ENCODE measurements at places on chromosomes 4 and X.

GRCh38 chrX:136032370-136032769 is 47.1 kb downstream of the SLC9A6 start:
- DNase-seq: no peak

GRCh38 chr4:74793757-74794381 is 454 bp downstream of the BTC start:
- DNase-seq: no peak

DNA sequence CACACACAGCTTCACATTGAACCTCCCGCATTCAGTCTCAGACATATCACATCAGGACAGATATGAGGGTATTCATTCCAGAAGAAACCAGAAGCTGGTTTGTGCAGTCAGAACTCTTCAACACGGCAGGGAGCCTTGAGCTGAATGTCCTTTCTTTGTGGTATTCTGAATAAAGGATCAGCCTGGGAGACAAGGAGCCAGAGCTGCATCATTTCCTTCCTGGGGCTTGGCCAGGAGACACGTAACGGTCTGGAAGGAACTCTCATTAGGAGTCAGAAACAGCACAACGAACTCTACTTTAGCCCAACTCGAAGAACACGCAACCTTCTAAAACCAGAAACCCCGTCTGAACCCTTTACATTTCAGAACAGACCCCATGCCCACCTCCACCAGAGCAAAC is 46.4 kb downstream of the KDR start:
- no peak for DNase-seq

- DNase-seq: peak; percentile 2
Observed at GRCh38 chrX:44675362-44676024, 132.8 kb upstream of the FUNDC1 start.

DNA sequence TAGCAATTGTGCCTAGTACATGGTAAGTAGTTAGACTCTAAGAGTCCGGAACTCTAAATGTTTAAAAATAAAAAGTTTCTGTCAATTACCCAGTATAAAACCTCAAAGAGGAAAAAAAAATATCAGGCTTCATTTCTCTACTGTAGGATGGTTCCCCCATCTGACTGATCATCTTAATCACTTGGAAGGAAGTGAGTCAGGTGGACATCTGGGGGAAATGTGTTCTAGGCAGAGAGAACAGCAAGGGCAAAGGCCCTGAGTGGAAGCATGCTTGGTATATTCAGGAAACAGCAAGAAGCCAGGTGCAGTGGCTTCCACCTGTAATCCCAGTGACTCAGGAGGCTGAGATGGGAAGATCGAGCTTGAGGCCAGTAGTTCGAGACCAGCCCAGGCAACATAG is 2.9 kb upstream of the EIF1AX start:
- DNase-seq: no peak

- DNase-seq: no peak
Observed at GRCh38 chrX:36867143-36867542, 141.0 kb upstream of the FAM47C start.

GRCh38 chr4:2829933-2830451 is 13.7 kb upstream of the ADD1 start:
- no peak for DNase-seq

- DNase-seq: no peak
Observed at GRCh38 chr4:140955641-140956040, 177.6 kb downstream of the RNF150 start.

DNA sequence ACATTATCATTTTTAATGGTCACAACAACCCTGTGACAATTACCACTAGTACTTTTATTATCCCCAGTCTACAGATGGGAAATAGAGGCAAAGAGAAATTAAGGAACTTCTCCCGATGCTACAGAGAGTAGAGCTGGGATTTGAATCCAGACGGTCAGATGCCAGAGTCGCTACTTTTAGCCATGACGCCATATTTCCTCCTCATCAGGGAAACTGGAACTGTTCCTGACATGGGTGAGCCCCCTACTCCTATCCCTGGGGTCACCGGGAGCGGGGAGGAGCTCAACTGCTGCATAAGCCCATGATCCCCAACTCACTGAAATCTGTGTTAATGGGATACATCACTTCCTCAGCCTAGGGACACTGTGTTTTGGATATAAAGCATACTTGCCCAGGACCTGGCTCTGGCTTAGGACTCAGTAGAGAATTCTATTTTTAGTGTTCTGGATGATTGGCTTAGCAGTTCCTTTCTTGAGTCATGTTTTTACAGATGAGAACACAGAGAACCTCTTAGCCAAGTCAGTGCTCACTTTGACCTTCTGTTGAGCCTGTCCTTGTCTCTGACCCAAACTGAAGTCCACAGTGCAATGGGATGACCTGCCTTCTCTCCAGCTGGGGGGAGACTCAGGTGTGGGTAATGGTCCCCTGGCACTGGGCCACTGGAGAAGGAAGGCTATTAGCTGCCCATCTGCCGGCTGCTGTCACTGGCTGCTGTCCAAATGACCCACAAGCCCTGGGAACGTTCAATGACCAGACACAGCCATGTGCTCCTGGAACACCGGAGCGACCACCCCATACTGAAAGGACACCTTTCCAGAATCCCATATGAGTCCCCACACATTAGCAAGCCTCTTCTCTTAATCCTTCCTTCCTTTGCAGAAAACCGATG is 90.8 kb upstream of the SHISA3 start:
- DNase-seq: no peak

DNA sequence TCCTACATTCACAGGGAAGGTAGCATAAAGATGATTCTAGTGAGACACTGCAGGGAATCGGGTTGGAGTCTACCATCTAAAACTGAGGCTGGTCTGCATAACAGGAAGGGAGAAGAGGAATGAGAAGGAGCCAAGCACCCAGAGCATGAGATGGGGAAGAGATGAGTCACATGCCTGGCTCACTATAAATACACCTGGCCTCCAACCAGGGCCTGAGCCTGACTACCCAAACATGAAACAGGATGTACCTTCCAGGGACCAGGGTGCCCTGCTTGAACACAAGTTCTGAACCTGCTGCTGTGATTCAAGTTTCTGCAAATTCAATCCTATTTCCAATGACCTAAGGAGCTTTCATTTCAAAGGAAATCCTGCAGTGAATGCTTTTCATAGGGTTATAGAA is 24.9 kb downstream of the CD99L2 start:
- no peak for DNase-seq

- DNase-seq: no peak
Observed at GRCh38 chrX:109475174-109475891, 6.6 kb downstream of the GUCY2F start.

- DNase-seq: no peak
Observed at GRCh38 chr4:186342582-186342981, 76.6 kb downstream of the F11 start.

DNA sequence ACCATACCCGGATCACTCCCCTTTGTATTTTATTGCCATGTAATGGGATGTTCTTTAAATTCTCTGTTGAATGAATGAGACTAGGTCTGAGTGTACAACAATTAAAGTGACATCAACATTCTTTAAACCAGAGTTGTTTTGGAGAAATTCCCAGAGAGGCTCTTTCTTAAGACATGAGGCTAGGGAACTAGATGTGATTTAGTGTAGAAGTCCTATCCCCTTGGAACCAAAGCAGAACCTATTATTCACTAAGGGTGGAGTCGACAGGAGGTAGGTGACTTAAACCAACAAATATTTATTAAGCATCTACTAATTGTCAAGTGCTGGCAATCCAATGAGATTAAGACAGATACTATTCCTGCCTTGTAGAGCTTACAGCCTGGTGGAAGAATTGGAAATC is 1.7 kb downstream of the EIF1AX start:
- no peak for DNase-seq

GRCh38 chrX:120647127-120647526 is 17.3 kb upstream of the C1GALT1C1 start:
- no peak for DNase-seq

DNA sequence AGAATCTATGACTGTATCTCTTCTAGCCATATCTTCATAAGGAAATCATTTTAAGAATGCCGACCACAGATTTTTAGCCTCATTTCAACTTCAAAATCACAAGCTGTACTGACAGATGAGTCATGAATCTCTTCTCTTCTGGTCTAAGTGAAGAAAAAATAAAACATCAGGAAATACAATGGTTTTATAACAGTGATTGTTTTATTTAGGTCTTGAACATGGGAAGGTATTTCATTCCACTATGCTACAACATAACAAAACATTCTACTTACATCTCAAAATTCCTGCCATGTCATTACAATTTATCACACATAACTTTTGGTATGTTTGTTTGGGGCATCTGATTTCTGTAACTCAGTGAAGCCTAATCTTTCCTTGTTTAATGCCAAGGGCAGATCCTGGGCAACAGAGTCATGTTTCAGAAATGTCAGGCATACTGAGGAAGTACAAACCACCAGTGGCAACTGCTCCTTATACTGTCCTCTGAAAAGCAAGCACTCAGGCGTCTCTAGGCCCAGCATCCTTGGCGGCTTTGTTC is 325.0 kb downstream of the PDHA2 start:
- no peak for DNase-seq

DNA sequence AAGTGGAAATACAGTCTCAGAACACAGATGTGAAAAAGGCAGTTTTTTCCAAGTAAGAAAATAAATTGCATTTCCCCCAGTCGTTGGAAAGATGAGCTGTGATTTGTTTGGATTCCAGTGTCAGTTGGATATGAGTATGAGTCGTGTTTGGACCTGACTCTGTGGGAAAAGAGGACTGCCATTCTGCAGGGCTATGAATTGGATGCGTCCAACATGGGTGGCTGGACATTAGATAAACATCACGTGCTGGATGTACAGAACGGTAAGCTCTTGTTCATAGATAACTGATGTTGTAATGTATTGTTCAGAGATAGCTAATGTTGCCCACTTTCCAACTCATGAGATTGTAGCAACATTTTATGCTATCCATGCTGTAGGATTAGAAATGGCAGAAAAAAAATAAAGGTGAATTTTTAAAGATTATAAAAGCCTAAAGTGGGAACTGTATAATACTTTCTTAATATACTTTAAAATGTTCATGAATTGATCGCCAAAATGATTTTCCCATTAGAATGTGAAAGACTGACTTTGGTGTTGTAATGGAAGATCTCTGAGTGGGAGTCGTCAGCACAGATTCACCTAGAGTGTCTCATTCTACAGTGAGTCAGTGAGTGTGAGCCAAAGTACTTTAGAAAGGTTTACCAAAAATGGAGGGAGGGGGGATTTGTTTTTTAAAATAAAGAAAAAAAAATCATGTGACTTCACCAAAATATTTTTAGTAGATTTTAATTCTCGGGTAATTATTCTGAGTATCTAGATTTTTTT is 178.7 kb downstream of the DCTD start:
- DNase-seq: no peak

GRCh38 chr4:164871673-164872072 is 5.3 kb upstream of the APELA start:
- no peak for DNase-seq

DNA sequence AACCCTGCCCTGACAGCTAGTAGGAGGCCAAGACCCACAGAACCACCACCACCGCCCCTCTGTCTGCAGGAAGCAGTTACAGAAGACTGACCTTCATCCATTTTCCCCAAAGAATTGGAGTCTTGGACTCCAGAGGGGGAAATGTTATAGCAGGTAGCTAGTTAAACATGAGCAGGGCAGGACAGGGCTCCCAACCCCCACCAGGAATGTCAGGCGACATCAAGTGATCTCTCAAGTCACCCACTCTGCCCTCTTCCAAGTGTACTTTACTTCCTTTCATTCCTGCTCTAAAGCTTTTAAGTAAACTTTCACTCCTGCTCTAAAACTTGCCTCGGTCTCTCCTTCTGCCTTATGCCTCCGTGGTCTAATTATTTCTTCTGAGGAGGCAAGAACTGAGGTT is 17.1 kb upstream of the AADAT start:
- no peak for DNase-seq

DNA sequence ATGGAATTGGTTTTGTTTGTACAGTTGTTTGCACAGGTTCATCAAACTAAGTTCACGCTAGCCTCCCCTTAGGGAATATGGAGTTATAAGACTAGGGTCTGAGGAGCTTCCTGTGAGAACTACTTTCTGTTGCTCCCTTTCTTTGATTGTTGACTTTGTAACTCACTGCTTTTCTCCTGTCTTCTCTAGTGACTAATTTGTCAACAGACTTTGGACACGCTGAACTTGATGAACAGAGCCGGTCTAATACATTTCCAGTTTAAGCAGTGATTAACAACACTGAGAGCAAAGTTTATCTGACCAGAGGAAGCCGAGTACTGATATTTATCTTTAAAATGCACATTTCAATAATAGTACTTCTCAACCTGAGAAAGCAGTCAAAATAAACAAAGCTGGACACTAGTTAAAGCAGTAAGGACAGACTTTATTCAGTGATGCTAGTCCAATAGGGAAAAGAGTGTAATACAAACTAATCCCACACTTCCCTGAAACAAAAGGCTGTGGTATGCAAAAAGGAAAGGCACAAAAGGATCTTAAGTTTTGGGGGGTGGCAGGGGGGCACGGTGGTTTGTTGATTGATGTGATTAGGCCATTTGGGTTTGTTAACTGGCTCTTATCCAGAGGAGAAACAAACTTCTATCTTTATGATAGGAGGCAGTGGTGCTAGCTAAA is 2.7 kb upstream of the NUDT9 start:
- DNase-seq: no peak

GRCh38 chr4:183858011-183858615 is 47.0 kb upstream of the STOX2 start:
- DNase-seq: no peak

- no peak for DNase-seq
Observed at GRCh38 chr4:48462363-48462762, 20.8 kb upstream of the SLC10A4 start.

DNA sequence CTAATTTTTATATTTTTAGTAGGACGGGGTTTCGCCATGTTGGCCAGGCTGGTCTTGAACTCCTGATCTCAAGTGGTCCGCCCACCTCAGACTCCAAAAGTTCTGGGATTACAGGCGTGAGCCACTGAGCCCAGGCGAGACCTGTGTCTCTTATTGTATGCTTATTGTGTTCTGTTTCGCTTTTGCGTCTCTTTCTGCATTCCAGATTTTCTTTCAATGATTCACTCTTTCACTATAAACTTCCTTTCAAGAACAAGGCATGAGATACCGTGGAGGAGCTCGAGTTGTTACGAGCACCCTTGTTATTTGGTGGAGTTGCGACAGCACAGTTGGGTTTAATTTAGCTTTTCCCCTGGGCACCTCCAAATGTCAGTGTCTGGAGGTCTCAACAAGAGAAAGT is 366.7 kb upstream of the FAT1 start:
- no peak for DNase-seq

DNA sequence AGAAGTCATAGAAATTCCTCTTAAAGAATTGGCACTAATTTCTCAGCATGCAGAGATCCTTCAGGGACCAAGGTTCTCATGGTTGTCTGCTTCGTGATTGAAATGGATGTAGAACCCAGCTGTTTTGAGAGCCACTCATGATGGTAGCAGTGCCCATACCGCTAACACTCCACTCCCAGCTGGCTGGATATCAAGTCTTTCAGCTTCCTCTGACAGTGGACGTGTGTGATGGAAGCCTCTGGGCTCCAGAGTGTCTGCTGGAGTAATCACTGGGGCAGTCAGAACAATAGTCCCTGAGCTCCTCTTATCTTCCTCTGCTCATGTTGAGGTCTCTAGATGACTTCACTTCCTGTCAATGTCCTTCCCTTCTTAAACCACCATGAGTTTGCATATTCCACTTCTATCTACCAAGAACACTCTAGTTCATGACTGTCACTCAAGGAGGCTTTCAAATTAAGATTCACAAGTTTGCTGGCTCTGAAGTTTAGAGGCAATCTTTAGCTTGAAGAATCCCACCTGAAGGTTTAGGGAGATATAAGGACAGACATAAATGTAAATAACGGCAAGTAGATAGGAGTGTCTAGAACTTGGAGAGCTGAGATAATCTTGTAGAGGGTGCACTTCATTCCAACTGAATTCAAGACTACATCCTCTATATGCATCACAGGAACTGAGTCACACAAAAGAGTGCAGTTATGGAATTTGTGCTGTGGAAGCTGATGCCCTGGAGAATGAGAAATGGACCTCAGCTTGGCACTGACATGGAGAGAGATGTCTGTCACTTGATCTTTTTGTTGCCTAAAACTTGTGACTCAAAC is 64.5 kb upstream of the WDR1 start:
- DNase-seq: no peak

Data from thymus (tissue), 14 donors.